Activated CD8-positive, alpha-beta memory T cell treated with anti-CD3 and anti-CD28 coated beads, Interleukin-2, amount 50 U/mL, for 48 hours (primary cell): ENCODE measurements at places on chromosomes 4 and X.

GRCh38 chr4:102037566-102037965 lies 247.0 kb downstream of the BANK1 start:
- DNase-seq: no peak

GRCh38 chr4:54547299-54548097 lies 110.3 kb upstream of the KIT start:
- no peak for DNase-seq

DNA sequence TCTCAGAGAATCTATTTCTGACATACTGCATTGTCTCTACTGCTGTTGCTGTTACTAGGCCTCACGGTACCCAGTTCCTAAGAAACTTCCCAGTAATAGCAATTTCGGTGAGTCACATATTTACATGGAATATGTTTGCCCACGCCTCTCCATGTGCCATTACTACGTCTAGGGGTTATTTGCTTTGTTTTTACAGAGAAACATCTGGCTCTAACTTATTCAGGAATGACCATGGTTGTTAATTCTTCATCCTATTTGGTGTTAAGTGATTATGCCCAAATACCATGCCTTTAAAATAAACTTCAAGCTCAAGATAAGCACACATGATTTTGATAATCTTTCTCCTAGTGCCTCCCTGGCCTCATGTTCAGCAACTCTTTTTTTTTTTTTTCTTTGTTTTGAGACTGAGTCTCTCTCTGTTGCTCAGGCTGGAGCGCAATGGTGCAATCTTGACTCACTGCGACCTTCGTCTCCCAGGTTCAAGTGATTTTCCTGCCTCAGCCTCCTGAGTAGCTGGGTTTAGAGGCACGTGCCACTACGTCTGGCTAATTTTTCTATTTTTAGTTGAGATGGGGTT lies 101.0 kb upstream of the HS3ST1 start:
- no peak for DNase-seq

- no peak for DNase-seq
These were observed 356.0 kb downstream of the ADAM29 start for GRCh38 chr4:175273995-175274753.

- DNase-seq: peak; percentile 48
These were observed 3.0 kb upstream of the CITED1 start for GRCh38 chrX:72308566-72309296.

DNA sequence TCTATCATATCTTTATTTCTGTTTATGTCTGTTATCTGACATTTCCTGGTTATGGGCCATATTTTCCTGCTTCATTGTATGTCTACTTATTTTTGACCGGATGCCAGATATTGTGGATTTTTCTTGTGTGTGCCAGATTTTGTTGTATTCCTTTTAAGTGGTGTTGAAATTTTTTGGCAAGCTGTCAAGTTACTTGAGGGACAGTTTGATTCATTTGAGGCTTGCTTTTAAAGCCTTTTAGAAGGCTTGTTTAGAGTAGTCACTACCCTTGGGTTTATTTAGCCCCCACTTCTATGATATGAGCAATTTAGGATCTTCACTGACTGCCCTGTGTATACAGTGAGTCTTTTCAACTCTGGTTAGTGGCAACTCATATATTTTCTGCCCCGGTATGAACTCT lies 29.2 kb upstream of the NPY2R start:
- no peak for DNase-seq

DNA sequence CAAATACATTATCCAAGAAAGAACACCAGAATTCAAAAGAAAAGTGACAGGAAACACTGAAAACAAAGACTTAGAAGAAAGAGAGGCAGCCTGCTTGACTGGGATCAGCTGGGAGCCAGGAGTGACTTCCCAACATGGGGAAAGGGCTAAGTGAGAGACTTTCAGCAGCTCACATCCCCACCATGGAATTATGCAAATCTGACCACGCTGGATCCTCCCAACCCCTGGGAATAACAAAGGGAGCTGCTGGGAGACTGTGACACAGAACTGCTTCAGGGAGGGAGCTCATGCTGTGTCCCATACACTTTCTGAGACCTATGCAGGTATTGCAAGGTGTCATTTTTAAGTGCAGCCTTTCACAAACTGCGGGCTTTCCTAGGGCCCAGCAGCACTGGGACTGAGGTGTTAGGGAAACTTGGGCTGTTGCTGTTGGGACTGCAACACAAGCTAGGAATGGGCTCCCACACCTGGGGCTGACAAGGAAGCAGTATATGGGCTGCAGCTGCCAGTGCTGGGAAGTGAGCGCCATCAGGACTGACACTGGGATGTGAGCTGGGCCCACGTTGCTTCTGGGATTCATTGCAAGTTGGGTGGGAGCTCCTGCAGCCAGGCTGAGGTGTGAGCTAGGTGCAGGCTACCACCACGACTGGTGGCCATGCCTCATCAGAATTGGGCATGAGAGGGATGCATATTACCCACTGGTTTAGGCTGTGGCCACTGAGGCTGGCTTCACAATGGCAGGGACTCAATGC lies 139.1 kb downstream of the KDR start:
- DNase-seq: no peak

GRCh38 chr4:138845054-138845453 lies 170.5 kb upstream of the NOCT start:
- DNase-seq: no peak

GRCh38 chr4:165184220-165184619 lies 23.1 kb upstream of the KLHL2 start:
- no peak for DNase-seq

GRCh38 chr4:26420438-26420837 lies 69.8 kb downstream of the CCKAR start:
- DNase-seq: no peak

GRCh38 chr4:94352996-94353395 lies 10.4 kb upstream of the HPGDS start:
- no peak for DNase-seq

DNA sequence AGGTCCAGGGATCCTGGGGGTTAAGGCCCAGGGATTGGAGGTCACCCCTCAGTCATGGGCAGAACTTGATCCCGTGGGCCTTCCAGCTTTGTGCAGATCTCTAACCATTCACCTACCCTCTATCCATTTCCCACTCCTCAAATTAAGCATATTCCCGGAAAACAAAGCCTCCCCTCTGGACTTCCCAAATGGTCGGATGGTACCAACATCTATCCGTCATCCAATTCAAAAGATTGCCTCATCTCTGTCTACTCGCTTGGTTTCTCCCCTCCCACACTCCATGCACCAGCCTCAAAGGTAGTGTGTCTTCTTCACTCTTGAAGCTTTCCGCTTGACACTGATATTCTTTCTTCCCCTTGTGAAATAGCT lies 473 bp upstream of the BCLAF3 start:
- no peak for DNase-seq

DNA sequence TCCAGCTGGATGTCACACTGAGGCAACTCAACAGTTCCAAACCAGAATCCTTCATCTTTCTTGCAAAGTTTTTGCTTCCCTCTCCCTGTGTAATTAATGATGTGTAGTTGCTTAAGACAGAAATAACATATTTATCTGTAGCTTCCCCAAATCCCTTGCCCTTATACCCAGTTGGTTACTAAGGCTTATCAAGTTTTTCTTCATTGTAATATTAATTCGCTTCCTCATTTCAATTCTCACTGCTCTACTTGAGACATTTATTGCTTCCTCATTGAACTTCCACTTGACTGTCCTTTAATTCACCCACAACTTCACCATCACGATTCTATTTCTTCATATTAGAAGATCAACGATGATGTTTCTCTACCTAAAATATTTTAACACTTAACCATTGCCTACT lies 386.6 kb upstream of the CPEB2 start:
- DNase-seq: no peak

- DNase-seq: peak; percentile 48
These were observed 43.5 kb upstream of the CITED1 start for GRCh38 chrX:72349190-72349589.

DNA sequence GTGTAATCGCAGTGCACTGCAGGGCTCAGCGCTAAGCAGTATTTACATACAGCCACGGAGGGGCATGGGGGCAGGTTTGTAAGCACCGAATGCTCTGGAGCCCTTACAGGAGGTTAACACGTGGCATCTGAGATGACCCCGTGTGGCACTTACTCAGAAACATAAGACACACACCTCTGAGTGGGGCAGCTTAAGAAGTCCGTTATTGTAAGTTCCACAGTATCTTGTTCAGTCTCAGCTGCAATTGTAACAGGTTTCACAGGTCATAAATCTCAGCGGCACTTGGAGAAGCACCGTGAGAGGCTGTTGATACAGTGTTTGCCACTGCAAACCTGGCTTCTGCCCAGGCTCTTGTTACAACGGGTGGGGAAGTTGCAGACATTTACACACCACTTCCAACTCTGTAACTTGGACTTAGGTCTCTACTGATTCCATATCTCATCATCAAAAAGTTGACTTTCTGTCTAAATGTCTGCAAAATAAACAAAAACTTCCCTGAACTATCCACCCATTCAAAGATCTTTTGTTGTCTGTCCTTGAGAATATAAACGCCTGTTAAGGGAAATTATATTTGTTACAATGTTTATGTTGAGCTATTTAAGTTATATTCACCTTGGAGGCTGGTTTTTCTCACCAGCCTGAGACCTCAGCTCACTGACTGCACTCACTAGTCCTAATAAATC lies 10.3 kb downstream of the CPLX1 start:
- no peak for DNase-seq

DNA sequence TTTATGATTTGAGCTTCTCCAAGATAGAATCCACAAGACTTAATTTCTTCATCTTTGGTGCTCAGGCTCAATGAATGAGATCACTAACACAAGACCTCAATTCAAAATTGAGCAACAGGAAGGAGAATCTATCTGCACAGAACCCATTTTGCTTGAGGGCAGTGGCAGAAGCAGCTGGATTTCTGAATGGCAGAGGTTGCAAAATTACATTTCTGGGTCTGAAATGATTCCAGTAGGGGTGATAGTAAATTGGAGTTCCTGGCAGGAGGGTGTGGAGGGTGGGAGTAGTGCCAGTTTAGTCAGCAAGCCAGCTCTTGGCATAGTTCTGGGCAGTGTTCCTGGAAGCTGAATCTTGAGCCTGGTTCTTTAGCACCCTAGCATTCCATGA lies 281.1 kb downstream of the SLC7A11 start:
- DNase-seq: no peak

DNA sequence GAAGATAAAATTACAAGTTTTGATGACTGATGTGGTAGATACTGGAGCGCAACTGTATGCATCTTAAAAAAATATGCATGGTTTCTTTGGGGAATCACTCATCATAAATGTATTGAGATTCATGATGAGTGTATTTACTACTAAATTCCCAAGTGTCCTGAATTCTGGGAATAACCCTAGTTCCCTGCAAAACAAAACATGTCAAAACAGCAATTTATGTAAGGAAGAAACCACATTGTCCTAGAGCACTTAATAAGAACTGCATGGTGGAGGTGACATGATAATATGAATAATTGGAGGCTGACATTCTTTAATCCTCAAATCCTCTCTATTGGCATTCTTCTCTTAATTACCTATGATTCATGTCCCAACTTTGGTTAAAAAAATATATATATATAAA lies 1804.7 kb downstream of the STIM2 start:
- no peak for DNase-seq

- DNase-seq: peak; percentile 59
These were observed 41.5 kb upstream of the CYP4V2 start for GRCh38 chr4:186149872-186150271.
